ENCODE measurements at places on chromosomes 4 and X.
A peak's percentile ranks its signal among the peaks of the same experiment; 100 is the strongest.

DNA sequence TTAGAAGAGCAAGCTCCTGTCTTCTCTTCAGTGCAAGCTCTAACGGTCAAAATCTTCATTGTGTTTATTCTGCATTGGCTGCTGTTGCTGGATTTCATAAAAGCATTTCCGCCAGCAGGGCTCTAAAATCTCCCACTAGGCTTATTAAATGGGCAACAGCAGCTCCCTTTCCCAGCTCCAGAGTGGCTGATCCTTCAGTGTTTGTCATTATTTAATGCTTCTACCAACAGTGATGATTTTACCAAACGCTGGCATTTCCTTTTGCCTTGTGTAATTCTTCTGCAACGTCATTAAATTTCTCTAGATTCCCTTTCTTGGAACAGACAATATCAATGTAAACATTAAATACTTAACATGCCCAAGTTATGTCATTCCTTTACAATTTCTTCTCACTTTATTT, 20.1 kb downstream of the SLC7A11 start:
- DNase-seq = no peak

DNA sequence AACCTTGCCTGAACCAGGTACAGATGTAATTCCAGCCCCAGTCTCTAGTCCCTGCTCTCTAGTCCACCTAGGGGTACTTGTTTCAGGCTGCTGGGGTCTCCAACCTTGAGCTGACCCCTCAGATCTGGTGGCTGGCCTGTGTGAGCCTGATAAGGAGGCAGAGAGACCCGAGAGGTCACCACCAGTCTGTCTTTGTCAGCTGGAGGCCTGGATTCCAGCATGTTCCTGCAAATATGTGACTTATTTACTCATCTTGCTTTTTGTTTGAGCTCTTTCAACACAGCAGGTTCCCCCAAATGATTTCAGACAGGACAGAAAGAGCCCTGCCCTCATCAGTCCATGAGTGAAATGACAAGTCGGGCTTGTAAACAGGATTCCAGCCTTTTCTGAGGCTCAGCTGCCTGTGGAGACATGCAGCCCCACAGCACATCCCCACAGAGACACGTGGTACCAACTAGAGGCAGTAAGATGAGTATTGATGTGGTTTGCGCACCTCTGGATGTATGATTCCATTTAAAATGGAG, 37.5 kb upstream of the STK26 start:
- no peak for DNase-seq

DNA sequence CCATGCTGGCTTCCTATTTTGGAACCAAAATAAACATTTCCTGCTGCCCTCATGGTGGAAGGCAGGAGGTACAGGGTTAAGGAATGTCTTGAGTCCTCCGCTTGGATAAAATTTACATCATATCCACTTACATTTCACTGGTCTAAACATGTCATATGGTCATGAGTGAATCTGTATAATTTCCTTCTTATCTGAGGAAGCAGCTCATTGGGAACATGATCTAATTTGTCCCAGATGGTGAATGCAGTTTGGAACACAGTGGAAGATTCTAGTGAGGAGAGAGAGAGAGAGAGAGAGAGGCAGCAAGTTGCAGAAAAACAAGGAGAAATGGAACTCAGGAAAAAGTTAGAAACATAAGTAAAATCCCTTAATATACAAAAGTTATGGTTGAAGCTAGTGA, 46.8 kb downstream of the MXRA5 start:
- DNase-seq = no peak

- DNase-seq = no peak
Measured at GRCh38 chrX:49197543-49198087, 2.4 kb downstream of the SYP start.

DNA sequence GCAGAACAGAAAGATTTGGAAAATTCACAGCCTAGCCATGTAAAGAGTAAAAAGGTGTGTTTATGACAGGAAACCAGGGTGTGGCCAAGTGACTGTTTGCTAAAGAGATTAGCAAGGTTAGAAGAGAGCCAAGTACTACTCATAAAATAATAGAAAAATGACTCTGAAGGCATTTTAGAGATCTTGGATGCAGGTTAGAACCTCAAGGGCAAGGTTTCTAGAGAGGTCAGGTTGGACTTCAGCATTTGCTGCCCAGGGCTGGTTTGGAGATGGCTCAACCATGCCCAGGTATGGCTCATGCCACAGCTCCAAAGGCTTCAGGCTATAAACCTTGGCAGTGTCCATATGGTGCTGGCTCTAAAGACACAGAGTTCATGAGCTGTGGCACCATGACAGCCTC, 40.6 kb upstream of the ADGRA3 start:
- no peak for DNase-seq

DNA sequence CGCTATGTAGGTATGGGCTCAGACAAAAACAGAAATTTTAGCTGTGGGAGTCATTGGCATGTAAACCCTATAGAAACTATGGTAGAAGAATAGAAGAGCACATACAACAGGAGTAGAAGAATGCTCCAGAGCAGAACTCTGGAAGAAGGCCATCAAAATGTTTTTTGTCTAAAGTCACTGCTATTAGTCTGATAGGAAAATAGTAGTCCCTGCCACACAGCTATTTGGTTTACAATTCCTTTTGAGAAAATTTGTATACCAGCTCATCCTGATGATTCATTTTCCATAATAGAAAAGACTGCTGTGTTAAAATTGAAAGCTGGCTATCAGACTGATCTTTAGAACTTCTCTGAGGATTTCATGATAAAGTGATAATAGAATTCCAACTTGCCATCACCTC, 32.8 kb upstream of the ADAD1 start:
- no peak for DNase-seq

GRCh38 chrX:69258893-69259292, 93.6 kb upstream of the PJA1 start:
- no peak for DNase-seq

DNA sequence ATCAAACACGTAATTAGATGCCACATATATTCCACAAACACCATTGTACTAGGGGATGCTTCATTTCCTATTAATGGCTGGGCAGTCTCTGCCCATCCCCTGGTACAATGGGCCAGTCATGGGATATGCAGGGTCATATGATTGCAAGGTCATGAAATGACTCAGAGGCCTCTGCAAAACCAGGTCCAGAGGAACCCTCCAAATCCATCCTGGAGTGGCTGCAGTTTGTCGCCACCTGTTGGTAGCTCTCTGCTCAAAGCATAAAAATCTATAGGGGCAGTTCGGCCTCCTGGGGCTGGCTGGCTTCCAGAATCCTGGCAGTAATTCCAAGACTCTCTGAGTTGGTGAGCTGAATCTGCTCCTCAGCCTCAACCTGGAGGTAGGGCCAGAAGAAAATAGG, 22.9 kb upstream of the PUDP start:
- DNase-seq = peak; percentile 9

DNA sequence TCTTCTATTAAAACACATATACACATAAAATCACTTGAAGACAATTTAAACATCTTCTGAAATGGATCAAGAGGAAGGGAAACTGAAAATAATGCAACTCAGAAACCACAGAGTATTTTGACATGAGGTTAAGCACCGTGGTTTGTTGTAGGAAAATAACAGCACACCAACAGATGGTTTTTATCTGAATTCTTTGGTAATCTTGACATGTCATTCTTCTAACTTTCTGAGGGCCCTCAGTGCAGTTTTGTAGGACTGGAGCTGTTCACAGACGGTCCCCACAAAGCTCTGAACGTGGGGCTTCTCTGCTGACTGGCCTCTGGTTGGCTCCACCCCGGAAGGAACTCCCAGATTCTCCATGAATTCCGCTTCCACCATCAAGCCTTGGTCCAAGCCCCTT, 16.0 kb upstream of the TLR8 start:
- DNase-seq = peak; percentile 58

- no peak for DNase-seq
Measured at GRCh38 chr4:4840351-4840750, 19.1 kb upstream of the MSX1 start.

DNA sequence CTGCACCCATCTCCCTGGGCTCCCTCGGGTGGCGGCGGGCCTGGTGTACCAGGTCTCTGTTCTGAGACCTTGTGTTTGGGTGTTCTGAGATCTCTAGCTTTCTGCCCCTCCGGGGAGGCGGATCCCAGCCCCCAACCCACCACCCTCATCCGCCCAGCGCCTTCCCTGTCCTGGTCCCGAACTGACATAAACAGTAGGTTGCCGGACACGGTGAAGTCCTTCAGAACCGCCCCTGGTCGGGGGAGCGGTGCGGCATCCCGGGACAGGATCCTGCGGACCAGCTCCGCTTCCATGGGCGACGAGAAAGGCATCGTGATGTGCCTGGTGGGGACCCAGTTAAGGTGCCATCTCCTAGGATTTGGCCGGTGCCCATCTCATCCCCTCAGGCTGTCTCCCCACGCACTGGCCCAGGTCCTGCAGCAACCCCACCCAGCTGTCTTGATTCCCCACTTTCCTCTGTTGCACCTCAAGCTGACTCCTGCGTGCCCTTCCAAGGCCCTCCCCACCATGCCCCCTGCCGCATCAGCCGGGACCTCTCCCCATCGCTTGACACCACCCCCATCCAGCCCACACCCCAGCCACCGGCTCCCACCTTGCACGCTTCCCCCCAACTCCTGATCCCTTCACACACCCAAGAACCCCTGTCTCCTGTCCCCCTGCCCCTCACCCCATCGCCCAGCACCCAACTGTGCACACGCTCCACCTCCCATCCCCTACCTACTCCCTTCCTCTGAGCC, 900 bp downstream of the CTAG2 start:
- DNase-seq = no peak

DNA sequence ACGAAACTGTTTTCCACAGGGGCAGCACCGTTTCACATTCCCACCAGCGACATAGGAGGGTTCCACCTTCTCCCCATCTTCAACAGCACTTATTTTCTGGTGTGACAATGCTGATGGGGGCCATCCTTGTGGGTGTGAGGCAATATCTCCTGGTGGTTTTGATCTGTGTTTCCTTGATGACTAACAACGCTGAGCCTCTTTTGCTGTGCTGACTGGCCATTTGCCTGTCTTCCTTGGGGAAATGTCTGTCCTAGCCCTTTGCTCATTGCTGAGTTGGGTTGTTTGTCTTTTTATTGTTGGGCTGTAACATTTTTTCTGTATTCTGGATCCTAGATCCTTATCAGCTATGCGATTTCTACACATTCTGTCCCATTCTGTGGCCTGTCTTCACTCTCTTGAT, 33.7 kb downstream of the ATP2B3 start:
- DNase-seq = no peak

GRCh38 chrX:13087322-13088155, 43.1 kb upstream of the FAM9C start:
- DNase-seq = peak; percentile 89
